Stimulated activated CD4-positive, alpha-beta T cell treated with anti-CD3 and anti-CD28 coated beads, Interleukin-4, amount 100 ng/mL, for 1 hour (primary cell): ENCODE measurements at places on chromosomes 7 and 10.

DNA sequence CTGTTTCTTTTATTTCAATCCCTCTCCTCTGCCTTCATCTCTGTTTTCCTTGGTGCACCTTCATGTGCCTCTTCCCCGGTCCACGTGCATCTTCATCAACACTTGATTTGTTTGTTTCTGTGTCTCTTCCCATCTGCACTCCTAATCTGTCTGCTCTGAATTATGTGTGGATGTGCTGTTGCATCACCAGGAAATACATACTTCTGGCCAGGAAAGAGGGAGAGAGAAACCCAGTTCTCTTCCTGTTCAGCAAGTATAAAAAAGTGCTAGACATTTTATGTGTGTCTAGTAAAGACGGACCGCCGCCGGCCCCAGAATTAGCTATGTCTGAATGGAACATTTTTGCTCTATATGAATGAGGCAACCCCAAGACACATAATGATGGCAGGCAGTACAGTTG is 93.8 kb downstream of the CALD1 start:
- no peak for DNase-seq

DNA sequence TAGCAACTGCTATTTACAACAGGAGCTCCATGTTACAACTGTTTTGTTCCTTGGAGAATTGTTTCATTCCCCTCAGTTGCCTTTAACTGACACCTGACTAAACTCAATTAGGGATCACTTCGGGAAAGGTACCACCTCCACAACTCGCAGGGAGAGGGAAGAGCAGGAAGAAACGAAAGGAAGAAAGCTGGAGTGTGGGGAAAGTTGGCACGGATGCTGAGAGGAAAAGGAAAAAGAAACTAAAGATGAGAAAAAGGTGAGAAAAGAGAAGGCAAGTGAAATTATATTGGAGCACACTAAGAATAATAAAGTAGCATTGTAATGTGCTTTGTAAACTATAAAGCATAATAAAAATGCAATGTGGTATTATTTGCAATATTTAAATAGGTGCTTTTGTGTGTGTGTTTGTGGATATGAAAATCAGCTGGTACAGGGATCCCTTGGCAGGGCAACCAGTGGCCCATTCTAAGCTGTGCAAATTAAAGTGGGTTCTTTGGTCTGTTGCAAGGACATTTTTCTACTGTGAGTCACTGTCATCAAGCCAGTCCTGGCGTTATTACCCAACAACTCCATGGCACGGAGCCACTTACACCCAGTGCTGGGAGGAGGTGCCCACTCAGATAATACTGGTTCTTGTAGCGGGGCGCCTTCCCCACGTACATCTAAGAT is 45.9 kb downstream of the HIPK2 start:
- DNase-seq = no peak

DNA sequence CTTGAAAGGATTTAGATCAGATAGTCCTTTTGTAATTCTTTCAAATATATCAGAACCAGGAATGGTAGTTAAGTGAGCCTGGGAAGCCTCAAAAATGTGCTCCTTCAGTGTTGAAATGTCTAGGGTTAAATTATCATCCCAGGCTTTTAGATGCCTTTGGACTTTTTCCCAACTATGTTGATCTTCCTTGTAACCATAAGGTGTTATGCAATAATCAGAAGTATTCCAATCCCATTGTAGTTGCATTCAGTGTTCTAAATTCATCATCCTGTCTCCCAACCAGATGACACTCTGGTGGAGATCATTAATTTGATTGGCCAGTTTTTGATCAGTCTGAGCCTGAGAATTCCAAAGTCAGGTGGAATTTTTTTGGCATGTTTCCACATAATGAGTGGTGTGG is 35.1 kb upstream of the AKR1C2 start:
- DNase-seq = no peak

GRCh38 chr10:31645786-31646185 is 282.8 kb downstream of the ARHGAP12 start:
- DNase-seq = no peak

DNA sequence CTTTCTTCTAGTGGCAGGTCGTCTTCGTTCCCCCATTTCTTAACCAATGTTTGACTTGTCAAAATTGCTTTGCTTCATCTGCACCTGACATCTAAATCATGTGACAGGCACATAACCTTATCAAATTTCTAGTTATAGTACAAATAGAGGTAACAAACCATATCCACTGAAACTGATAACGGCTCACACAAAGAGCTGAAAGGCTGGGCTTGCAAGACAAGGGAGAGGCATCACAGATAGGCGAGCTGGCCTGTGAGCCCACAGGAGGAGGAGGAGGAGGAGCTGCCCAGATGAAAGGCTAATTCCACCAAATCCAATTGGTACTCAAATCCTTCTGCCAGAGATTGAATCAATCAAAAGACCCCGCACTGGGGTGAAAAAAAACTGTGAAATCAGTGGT is 80.2 kb upstream of the NEBL start:
- no peak for DNase-seq

DNA sequence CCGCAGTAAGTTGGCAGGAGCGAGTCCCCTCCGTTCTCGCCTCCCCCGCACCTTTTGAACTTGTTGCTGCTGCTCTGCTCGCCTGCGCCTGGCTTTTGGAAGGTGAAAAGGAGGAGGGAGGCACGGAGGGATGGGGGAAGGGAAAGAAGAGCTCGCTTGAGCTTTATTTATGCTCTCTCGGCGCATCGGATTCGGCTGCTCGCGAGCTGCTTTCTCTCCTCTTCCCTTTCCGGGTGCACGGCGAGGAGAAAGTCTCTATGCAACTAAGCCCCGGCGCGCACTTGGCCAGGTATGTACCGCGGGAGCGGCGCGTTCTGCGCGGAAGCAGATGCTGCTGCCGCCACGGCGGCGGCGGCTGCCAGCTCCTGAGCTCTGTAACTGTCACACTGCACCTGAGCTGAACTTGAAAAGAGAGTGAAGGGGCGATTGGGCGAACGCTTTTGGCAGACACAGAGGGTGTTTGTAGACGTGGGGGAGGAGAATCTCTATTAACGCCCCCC is 551 bp downstream of the KCND2 start:
- no peak for DNase-seq

- DNase-seq = no peak
Observed at GRCh38 chr7:45451342-45452035, 122.7 kb upstream of the ADCY1 start.

DNA sequence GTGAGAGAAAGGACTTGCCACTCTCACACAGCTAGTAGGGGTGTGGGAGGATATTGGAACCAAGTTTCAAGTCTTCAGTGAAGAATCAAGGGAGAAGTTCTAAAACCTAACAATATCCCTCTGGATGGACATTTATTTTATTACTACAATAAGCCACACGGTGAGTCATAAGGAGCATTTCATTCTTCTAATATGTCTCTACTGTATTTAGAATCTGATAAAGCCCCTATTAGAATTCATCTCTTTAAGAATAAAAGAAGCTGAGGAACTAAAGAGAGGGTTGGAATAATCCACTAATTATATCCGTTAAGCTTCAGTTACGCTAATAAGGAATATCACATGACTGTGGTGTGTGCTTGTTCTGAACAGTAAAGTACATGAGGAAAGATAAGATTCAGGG is 40.9 kb upstream of the ATRNL1 start:
- no peak for DNase-seq
